Retinal pigment epithelial cell (primary cell): ENCODE measurements at places on chromosomes 7 and 10.

DNA sequence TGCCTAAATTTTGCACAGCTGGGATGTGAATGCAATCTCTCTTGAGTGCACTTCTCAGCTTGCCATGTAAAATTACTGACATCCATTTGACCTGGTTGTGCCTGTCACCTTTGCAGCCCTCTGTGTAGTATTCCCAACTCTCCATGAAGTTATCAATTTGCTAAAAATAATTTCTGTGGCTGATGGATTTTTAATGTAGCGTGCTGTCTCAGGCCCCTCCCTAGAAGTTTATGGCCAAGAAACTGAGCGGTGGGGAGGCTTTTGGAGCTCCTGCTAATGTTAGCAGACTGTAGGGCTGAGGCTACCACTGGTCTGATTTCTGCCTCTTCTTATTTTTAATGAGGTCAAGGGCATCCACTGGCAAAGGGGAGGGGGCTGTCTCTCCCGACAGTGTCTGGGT is 577.0 kb upstream of the DPP6 start:
- no peak for DNase-seq

GRCh38 chr7:3943779-3944520 is 642.9 kb downstream of the SDK1 start:
- no peak for DNase-seq

GRCh38 chr7:129376076-129376777 is 58.0 kb upstream of the STRIP2 start:
- no peak for DNase-seq

GRCh38 chr7:132655131-132655727 is 79.0 kb upstream of the PLXNA4 start:
- DNase-seq = no peak

GRCh38 chr10:104098358-104098925 is 12.8 kb upstream of the COL17A1 start:
- DNase-seq = no peak

GRCh38 chr10:113711142-113711541 is 31.4 kb downstream of the CASP7 start:
- no peak for DNase-seq

DNA sequence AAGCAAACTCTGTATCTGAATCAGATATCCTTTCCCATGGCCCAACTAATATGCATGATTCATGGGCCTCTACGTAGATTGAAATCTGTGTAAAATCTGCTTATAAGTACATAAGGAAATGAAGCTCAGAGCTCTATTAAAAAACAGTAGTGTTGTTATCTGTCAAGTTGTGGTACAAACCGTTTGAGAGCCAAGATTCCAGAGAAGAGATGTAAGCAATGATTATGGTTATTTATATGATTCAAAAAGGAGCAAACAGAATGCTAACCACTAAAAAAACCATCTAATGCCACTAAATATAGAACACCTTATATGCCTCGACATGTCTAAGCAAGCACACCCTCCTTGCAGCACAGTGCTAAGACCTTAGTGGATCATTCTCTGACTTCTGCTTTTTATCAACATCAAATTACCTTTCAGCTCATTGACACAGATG is 26.6 kb downstream of the RPP38 start:
- DNase-seq = peak; percentile 79

- DNase-seq = no peak
These were observed 162.0 kb upstream of the FAM13C start for GRCh38 chr10:59524348-59524747.
